ENCODE measurements at places on chromosomes 16 and 17.

- DNase-seq: no peak
Measured at GRCh38 chr16:28820016-28820415, 2.8 kb upstream of the ATXN2L start.

DNA sequence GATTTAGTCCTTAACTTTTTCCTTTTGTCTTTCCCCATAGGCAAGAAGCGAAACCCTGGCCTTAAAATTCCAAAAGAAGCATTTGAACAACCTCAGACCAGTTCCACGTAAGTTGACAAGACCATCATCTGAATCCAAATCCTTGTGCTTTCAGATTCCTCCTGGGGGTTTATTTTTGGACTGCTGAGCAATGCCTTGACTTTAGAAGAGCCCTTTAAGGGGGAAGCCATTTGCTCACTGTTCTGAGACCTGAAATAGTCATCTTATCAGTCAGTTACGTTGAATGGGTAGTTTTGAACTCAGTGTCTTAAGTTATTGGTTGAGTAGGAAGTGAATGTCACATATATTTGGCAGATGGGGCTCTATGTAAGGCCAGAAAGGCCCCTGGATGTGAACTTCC lies 91.2 kb downstream of the MAP2K6 start:
- no peak for DNase-seq

GRCh38 chr17:67434061-67434525 lies 57.0 kb downstream of the PITPNC1 start:
- no peak for DNase-seq

DNA sequence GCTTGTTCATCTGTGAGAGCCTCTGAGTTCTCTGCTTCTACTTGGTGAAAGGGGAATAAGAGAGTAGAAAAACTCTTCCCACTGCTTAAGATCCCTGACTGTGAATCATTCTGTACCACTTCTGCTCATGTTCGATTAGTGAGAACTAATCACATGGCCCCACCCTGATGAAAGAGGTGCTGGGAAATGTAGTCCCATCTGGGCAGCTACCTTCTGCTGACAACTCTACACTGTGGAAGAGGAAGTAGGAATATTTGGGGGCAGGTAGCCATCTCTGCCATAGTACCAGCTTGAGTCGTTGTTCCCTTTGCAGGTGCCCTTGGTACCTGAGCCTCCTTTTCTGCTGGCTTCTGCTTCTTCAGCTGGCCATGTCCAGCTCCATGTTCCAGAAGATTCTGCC lies 29.9 kb downstream of the NKD1 start:
- DNase-seq: no peak

- no peak for DNase-seq
Measured at GRCh38 chr16:31458073-31458843, 1.0 kb upstream of the ARMC5 start.

DNA sequence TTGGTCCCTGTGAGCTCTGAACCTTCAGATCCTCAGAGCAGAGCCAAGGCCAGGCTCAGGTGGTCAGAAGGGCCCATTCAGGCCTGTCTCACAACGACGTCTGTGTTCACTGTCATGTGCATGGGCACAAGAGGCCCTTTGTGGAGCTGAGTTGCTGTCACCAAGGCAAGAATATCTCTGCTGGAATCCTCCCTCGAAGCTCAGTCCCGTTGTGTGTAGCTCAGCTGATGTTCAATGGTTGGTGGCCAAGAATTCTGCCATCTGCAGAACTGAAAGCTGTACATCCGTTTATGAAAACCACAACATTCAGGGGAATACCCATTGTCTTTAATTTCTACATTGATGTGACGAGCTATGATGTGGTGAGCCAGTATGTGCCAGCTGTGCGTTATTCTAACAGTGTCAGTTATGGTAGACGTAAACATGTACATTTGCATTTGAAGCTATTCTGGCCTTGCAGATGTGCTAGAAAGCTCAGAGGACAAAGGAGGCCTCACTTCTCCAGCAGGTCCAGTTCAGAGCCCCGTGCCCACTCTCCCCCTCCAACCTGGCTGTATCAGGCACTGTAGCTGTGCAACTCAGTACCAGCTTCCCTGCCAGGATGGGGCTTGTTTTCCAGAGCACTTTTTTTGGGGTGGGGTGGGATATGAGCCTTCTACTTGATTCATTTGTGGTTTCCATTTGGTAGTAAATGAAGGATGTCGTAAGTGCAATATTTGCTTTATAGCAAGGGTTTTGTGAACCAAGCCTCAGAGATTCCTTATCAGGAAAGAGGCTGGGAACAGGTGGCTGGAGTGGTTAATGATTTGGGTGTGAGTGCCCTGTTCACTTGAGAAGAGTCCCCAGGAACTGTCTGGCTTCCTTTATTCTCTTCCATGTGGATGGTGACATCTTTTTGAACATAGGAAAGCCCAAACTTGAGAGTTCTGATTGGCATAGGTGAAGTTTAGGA lies 56.1 kb downstream of the B9D1 start:
- no peak for DNase-seq
